ENCODE measurements at places on chromosomes 6 and 20.

DNA sequence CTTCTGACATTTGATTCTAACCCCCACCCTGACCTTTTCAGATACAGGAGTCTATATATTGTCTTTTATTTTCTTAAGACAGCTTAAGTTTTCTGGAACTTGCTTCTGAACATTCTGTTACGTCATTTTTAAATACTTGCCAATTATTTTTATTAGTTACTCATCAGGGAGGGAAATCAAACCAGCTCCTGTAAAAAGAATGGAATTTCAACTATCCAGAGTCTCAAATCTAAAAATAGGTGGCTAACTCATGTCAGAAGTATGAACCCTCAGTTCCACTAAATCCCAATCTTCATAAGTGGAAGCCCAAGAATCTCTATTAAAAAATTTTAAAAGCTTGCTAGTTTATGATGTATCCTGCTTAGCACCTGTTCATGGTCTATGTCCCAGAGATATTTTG is 900.0 kb downstream of the KIF16B start:
- DNase-seq: no peak

DNA sequence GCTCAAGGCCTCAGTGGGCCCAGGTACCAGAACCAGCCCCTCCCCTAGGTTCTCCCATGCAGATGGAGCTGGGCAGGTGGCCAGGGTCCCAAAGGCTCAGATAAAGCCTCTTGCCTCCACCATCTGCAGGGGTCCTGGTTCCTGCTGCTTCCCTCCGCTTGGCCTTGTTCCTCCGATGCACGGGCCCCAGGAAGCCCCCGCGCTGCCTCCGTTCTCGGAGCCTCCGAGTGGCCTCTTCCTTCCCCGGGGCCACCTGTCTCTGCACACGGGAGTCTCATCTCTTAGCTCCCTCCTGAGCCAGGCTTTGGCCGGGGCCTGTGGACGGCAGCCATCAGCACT is 1.9 kb upstream of the PTK6 start:
- DNase-seq: no peak

DNA sequence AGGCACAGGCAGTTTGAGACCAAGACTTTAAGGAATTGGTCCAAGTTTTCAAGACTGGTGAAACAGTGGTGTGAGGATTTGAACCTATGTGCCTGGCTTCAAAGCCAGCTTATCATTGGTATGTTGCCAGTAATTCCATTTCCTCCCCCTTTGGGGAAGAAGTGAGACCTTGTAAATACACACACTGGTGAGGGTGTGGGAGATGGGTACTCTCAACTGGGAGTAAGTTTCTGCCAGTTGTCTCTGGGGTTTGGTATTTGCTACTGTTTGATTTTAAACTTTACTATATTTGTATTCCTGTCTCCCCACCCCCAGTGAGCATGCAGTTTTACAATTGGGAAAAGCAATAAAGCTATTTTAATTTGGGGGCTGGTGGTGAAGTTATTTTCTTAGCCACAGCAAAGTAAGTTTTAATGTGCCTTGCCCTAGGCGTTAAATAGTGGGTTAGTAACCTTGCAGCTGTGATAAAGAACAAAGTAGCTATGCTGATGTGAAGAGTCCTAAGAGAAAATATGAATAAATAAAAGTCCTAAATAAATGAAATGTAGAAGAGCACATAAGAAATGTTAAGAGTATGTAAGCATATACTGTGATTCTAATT is 31.0 kb downstream of the SNX9 start:
- DNase-seq: no peak

DNA sequence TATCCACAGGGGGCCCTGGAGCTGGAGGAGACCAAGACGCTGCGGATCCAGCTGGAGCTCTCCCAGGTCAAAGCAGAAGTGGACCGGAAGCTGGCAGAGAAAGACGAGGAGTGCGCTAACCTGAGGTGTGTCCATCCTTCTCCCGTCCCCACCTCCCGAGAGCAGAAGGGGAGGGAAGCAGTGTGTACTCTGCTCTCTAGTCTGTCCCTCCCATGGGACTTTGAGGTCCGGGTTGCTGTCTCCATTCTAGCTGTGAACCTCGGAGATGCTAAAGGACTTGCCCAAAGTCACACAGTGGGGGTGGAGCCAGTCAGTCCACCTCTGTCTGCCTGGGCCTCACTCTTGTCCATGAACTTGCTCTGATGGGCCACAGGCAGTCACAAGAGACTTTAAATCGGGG is 44.1 kb downstream of the MYH7B start:
- no peak for DNase-seq

GRCh38 chr6:47670851-47671250 is 27.5 kb upstream of the ADGRF4 start:
- DNase-seq: no peak

DNA sequence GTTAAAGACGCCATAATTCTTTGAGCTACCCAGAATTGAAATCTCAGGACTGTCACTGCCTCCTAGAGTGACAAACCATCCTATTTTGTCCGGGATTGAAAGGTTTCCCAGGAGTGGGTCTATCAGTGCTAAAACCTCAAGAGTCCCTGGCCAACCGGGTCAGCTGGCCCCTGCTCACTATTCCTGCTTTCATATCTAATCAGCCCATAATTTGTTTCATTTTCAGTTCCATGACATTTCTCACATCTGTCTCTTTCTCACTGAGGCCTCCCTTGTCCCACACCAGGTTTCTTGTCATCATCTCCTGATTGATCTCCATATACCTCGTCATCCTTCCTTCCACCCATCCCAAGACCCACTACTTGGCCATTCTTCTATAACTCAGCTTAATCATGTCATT is 98.2 kb downstream of the SLC35B3 start:
- DNase-seq: no peak

DNA sequence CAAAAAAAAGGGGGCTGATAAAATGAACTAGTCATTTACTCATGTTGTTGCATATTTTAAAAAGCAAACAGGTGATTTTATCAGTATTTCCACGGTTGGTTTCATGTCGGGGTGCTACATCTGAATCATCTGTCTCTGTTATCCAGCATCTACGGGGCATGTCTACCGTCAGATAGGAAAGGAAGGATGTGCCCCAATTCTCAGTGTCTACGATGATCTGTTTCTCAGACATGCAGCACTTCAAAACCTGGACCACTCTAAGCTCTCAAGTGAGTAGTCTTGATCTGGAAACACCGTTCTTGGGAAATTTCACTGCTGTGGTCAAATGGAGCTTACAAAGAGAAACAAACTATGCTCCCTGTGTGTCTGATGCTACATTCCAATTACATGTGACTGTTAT is 240.3 kb upstream of the TAB2 start:
- DNase-seq: no peak

DNA sequence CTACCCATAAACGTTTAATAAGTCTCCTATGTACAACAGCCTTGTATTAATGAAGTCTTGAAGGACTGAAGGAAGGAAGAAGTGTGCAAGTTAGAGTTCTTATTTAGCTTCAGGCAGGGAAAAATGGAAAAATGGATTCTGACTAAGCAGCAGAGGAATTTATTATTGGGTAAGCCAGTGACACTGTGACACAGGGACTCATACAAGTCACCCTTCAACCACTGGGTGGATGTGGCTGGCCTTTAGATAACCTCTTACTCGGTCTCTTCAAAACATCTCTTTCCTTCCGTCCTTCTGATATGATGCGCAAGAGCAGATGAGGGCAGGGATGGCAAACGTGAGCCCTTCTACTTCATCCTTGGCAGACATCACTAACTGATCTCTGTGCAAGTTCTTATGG is 145.6 kb downstream of the DHX35 start:
- no peak for DNase-seq

GRCh38 chr6:30227763-30228487 is 14.7 kb upstream of the TRIM26 start:
- DNase-seq: no peak

DNA sequence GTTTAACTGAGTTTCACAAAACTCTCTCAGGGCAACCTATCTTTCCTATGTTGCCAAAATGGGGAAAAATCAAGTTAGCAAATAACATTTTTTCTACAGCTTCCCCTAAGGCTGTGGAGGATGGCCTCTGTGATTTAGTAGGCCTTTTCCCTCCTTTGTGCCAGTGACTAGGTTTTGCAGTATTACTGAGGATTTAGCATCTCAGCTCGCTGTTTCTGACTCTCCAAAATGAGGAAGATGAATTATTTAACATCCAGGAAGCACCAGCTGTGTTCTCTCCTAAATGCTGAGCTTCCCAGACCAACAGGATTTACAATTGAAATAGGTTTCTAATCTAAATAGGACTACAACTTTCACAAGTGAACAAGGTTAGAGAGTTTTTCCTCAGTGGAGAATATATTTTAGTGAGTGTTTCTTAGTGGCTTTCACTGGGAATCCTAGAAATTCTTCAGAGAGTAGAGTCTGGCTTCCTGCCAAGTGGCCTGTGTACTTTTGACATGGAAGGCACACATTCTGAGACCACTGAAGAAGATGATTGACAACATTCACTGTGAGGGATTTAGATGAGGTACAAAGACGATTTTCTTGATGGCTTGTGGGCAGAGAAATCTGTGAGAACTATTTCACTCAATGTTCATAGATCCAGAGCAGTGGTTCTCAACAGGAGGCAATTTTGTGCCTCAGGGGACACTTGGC is 62.4 kb downstream of the PTCHD4 start:
- DNase-seq: no peak

GRCh38 chr6:34028691-34029360 is 117.1 kb downstream of the GRM4 start:
- no peak for DNase-seq

DNA sequence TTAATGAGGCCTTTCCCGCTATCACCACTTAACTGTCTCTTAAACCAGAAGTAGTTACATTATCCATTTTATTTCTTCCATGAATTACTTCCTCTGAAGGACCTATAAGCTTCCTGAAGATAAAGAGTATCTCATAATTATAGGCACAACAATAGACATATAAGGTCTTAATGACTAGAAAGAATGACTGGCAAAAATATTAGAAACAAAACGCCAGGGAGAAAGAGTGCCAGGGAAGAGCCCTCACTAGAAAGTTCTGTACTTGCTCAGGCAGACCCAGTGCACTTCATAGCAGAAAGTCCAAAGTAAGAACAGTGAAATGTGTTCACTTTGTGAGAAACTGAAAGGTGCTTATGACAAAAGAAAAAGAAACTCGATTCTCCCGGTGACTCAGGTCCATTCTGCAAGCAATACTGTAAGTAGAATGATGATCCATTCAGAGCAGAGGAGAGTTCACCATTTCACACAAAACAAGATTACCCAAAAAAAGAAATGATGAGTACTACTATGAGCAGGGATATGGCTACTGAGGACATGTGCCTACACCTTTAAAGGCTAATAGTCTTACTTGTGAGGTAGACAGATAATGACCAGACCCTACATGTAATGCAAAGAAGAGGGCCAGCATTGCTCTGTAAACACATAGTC is 5.5 kb downstream of the ZNF334 start:
- no peak for DNase-seq

GRCh38 chr6:3061501-3061941 is 6.8 kb upstream of the RIPK1 start:
- DNase-seq: no peak

GRCh38 chr20:889106-889505 is 27.0 kb downstream of the ANGPT4 start:
- DNase-seq: no peak

GRCh38 chr20:62171245-62171644 is 11.6 kb upstream of the MTG2 start:
- DNase-seq: no peak

- DNase-seq: no peak
Observed at GRCh38 chr6:20353134-20353533, 48.5 kb upstream of the E2F3 start.

- no peak for DNase-seq
Observed at GRCh38 chr20:13626724-13627123, 12.0 kb downstream of the TASP1 start.

- DNase-seq: no peak
Observed at GRCh38 chr20:15205719-15206118, 868.3 kb upstream of the FLRT3 start.

GRCh38 chr6:82259389-82259788 is 11.8 kb upstream of the IBTK start:
- DNase-seq: no peak

DNA sequence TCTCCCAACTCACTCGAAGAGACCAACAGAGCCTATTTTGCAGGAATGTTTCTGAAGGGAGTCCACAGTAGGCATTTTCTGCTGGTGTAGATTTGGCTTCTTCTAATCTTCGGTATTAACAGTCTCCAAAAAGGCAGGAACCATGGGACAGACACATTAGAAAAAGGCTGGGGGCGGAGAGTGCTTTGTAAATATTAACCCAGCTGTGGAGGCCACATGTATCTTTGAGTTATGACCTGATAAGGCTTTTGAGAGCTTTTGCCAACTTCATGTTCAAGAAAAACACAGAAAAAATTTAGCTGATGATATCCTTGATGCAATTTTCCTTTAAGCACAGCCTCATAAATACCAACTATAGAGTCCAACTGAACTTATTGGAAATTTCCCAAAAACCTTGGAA is 119.4 kb upstream of the TSHZ2 start:
- DNase-seq: no peak

DNA sequence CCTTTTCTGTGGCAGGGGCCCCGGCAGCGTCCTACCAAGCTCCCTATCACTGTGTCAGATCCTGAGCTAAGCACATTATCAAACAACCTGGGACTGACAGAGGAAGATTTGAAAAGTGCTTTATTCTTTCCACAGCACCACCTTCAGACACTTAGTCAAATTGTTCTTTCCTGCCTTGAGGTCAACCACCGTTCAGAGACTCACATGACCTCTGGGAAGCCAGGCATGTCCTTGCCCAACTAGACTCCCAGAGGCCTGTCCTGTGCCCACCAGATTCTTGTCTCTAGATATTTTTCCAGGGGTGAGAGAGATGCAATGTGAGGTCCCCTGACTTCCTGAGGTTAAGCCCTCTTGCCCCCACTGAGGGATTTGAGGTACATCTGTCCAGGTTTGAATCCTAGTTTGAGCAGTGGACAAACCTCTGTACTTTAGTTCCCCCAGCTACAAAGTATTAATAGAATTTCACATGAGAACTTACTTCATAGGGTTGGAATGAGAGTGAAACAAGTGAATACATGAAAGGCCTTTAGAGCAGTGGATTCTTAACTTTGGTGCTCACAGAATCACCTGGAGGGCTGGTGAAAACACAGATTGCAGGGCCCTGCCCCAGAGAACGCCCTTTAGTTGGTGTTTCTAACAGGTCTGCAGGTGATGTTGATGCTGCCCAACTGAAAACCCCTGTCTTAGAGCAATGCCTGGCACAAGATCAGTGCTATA is 179.8 kb downstream of the CLIC5 start:
- no peak for DNase-seq

DNA sequence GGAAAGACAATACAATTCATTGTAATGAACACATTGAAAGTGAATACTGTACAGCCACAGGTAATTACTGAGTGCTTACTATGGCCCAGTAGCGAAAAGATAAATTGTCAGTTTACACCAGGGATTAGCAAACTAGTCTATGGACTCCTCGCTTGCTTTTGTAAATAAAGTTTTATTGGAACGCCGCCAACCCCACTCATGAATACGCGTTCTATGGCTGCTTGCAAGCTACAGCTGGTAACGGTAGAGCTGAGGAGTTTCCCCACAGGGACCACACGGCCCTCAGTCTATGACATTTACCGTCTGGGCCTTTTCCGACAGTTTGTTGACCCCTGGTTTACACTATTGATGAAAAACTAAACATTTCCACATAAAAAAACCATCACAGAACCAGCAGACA is 24.2 kb downstream of the LAMA5 start:
- no peak for DNase-seq

- no peak for DNase-seq
Observed at GRCh38 chr6:106324726-106325335, 729 bp downstream of the ATG5 start.

GRCh38 chr6:110650755-110651154 is 164.5 kb downstream of the CDK19 start:
- DNase-seq: no peak

GRCh38 chr6:163709693-163710092 is 295.2 kb downstream of the QKI start:
- DNase-seq: no peak

GRCh38 chr6:36836111-36837021 is 2.9 kb downstream of the CPNE5 start:
- DNase-seq: no peak
